Fibroblast of mammary gland (primary cell): ENCODE measurements at places on chromosomes 11 and 22.

- DNase-seq: peak; percentile 26
Measured at GRCh38 chr22:41831383-41831782, 1.5 kb upstream of the SREBF2 start.

GRCh38 chr11:46694072-46694471 is 6.3 kb downstream of the ARHGAP1 start:
- DNase-seq: no peak

- DNase-seq: no peak
Measured at GRCh38 chr11:97028836-97029406, 639.1 kb downstream of the JRKL start.

DNA sequence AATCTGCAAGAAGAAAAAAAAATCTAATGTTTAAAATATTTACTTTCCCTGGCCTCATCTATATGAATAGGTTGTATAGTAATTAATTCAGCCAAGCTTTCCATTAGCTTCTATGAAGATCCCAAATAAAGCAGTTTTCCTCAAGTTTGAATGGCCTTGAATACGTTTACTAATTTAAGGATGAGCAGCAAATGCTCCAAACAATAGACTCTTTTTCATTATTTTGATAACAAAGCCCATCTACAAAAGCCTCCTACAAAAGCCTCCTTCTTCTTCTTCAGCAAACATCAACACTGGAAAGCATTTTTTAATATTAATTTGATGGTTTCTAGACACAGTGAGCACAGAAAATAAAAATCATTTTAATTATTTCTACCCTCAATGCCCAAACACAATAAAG is 1130.3 kb upstream of the CNTN5 start:
- DNase-seq: no peak

DNA sequence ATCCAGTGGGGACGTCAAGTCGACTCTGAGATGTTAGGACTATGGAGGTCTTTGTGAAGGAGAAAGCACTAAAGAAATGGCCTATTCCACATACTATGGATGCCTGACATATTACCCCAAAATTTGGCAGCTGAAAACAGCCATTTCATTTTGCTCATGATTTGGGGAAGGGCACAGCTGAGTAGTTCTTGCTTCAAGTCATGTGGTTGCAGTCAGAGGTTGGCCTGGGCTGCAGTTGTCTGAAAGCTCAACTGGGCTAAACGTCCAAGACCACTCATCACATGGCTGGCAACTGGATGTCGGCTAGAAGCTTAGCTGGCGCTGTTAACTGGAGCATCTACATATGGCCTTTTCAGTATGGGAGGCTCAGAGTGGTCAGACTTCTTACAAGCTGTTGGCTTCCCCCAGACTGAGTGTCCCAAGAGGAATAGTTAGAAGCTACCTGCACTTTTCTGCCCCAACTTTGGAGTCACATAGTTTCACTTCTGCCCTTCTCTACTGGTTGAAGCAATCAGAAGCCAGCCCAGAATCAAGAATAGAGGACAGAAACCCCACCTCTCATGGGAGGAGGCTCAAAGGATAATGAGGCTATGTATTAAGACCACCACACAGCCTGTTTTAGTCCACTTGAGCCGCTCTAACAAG is 14.1 kb downstream of the SLC35C1 start:
- no peak for DNase-seq

- DNase-seq: no peak
Measured at GRCh38 chr22:48076008-48076407, 1313.6 kb downstream of the TBC1D22A start.
